ENCODE measurements at places on chromosomes 2 and 18. TPM values are rescaled to one million over a fixed set of nuclear protein-coding genes. Genes with fewer than 3 reads are reported as not detected.

ERFE gene
- 0.87 TPM for total RNA-seq

DNA sequence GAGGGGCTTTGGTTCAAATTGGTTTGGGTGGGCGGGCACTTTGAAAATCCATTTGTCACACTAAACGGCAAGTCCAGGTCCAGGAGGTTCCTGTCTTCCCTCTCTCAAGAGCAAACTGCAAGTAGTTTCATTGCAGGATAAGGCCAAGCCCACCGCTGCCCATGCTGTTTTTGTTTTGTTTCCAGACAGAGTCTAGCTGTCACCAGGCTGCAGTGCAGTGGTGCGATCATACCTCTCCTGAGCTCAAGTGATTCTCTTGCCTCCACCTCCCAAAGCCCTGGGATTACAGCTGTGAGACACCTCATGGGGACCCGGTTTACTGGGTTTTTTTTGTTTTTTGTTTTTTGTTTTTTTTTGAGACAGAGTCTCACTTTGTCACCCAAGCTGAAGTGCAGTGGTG lies 1.8 kb upstream of the CYBRD1 start:
- no peak overlapping the region for H3K4me3 ChIP-seq
- no peaks in the 10 kb centered on the region for H3K36me3 ChIP-seq
- no peak for DNase-seq
- H3K27me3 ChIP-seq = no peaks in the 10 kb centered on the region
- H3K4me1 ChIP-seq = peaks cover 33% of the 10 kb centered on the region

- H3K4me3 ChIP-seq = no peak overlapping the region
- DNase-seq = no peak
- H3K36me3 ChIP-seq = no peaks in the 10 kb centered on the region
- no peak overlapping the region for H3K27ac ChIP-seq
- H3K4me1 ChIP-seq = no peaks in the 10 kb centered on the region
- H3K27me3 ChIP-seq = no peaks in the 10 kb centered on the region
Measured at GRCh38 chr2:181124497-181124896, 144.1 kb downstream of the UBE2E3 start.

DNA sequence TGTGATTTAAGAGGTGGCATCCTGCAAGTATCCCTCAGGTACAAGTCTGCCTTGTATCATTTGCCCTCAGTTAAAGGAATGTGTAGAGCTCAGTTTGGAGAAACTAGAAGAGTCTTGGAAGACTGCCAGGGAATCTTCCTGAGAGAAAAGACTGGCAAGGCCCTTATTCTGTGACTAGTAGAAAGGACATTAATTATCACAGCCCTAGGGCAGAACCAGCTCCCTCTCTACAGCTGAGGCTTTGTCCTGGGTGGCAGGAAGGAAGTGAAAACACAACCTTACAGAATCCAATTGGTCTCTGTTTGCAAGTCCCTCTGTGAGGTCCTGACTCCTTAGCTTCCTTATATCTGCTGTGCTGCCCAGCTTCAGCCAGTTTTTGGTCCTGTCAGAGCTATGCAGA lies 385.9 kb upstream of the CYRIA start:
- no peaks in the 10 kb centered on the region for H3K4me1 ChIP-seq
- no peak for DNase-seq
- H3K4me3 ChIP-seq = no peak overlapping the region
- H3K27me3 ChIP-seq = no peaks in the 10 kb centered on the region
- no peak overlapping the region for H3K27ac ChIP-seq
- H3K36me3 ChIP-seq = no peaks in the 10 kb centered on the region

All from heart left ventricle (tissue), 16 donors.